DMS79 treated with DMSO at 0.1 percent for 48 hours (cell line): ENCODE measurements at places on chromosomes 4 and X.

DNA sequence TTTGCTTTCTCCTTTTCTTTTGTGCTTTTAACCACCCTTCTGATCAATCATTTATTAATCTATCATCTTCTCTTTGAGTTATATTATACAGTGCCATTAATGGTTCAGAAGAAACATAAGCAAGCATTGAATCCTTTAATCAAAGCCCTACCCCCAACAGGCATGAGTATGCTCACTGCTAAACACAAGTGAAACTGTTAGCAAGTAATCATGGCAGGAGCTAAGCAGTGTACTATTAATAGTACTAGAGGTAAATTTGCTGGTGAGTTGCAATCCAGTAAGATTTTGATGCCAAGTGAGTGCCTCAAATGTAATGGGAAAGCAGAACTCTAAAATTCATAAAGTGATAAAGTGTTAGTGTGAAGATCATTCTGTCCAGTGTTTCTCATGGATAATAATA lies 57.2 kb downstream of the FNIP2 start:
- no peak for DNase-seq

GRCh38 chr4:181711387-181711786 lies 531.8 kb upstream of the TENM3 start:
- no peak for DNase-seq

GRCh38 chr4:66307641-66308438 lies 637.6 kb upstream of the EPHA5 start:
- no peak for DNase-seq

GRCh38 chrX:153631346-153631745 lies 15.7 kb upstream of the DUSP9 start:
- no peak for DNase-seq

DNA sequence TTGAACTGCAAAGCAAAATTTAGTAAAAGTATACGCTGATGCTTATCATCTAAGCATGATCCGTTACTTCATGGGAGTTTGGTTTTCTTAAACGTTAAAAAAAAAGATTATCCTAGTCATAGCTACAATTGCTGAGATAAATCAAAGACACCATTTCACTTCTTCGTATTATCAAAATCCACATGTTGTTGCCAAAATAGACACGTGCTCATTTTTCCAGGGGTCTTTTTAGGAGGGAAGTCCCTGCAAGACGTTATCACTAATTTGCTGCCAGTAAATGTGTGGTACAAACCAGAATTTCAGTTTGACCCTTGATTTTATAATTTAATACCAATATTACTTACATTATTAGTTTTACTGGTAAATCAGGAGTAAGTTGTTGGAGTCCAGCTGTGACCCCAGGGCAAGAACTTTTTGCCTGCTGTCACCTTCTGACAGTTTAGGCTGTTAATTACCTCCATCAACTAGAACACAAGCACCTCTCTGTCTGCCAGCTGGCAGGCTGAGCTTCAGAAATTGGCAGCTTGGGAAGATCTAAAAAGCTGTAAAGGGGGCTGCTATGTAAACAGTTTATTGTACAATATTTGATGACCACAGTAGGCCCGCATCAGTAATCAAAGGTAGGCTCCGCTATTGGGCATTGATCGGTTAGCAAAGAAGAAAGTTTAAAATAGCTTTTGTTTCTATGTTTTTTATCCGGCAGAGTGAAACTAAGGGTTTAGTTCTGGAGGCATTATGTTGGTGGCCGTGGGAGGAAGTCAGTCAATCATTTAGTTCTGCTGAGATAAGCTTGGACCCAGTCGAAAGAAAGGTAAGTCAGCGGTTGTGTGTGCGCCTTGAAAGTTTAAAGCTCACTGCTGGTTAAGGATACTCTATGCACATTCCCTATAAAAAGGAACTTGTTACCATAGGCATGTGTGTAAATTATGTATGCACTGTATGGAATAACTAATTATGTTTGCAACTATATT lies 196.4 kb downstream of the FBXO8 start:
- DNase-seq: no peak

DNA sequence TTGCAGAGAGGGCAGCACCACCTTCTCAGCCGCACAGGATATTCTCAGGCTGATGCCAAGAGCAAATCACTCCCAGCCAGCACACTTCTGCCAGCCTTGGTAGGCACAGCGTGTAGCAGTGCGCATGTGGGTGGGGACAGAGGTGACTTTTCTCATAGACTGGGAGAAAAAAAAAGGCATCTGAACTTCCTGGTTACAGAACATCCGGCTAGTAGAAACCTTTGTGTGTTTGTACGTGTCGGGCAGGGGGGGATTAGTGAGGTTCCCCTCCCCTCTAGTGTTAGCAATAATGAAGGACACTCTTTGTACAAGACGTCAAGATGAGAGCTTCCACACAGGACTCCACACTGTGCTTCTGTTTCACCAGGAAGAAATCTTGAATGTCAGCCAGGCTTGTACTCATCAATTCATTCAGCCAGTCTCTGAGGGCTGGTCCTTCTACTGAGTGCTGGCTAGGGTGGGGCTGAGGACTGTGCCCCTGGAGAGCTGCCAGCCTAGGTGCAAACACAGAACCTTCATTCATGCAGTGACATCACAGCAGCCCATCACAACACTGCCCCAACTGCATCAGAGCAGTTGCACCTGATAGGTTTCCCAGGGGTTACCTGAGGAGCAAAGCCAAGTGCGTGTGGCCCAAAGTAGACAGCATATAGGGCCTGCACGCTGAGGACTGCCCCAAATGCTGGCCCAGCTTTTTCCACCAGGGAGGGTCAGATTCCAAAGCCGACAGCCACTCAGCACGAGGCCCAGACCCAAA lies 34.7 kb downstream of the SLC25A5 start:
- DNase-seq: peak; percentile 87

GRCh38 chr4:24515698-24516097 lies 68.7 kb downstream of the DHX15 start:
- DNase-seq: no peak

DNA sequence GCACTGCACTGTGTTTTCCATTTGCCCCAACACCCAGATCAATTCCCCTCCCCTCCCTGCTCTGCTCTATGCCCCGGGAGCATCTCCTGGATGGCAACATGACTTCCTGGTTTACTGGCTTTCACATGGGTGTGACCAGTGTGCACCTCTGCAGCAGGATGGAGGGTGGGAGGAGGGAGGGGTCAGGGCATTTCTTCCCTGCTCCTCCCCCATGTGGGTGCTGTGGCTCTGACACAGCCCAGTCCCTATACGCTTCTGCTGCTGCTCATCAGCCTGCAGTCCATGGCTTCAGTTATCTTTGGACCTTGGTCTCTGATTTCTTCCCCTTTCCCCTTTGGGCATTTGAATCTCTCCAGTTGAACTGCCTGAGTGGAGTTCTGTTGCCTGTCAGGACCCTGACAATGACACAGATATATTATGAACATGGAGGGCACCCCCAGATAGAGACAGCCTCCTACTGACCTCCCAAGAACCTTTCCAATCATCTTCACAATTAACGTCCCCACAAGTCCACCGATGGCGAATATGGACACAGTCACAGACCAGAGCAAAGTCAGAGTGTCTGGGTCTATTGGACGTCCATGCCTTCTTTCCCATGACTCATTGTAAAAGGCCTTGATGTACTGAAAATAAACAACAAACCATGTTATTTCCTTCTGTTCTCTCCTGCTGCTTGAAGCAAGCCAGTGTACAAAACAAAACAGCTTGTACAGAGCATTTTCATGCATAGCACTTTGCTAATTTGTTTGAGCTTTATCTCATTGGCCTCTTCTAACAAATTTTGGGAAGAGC lies 24.8 kb downstream of the SLC2A9 start:
- no peak for DNase-seq

GRCh38 chr4:110367156-110367555 lies 108.8 kb upstream of the ENPEP start:
- no peak for DNase-seq

- no peak for DNase-seq
Observed at GRCh38 chr4:13694256-13694655, 66.7 kb upstream of the BOD1L1 start.

- DNase-seq: no peak
Observed at GRCh38 chr4:144597171-144597570, 48.8 kb upstream of the HHIP start.

- no peak for DNase-seq
Observed at GRCh38 chrX:50638123-50638522, 167.5 kb upstream of the DGKK start.

DNA sequence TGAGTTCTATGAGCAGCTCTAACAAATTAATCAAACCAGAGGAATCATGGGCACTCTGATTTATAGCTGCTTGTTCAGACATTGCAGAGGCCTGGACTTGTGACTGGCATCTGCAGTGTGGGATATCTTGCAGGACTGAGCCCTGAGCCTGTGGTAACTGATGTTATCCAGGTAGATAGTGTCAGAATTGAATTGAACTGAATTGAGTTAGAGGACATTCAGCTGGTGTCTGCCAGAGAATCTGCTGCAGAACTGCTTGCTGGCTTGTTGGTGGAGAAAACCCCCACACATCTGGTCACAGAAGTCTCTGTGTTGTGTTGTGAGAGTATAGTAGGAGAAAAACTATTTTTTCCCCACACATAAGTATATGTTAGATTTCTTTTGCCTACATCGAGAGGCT lies 42.2 kb downstream of the SMIM20 start:
- DNase-seq: no peak

DNA sequence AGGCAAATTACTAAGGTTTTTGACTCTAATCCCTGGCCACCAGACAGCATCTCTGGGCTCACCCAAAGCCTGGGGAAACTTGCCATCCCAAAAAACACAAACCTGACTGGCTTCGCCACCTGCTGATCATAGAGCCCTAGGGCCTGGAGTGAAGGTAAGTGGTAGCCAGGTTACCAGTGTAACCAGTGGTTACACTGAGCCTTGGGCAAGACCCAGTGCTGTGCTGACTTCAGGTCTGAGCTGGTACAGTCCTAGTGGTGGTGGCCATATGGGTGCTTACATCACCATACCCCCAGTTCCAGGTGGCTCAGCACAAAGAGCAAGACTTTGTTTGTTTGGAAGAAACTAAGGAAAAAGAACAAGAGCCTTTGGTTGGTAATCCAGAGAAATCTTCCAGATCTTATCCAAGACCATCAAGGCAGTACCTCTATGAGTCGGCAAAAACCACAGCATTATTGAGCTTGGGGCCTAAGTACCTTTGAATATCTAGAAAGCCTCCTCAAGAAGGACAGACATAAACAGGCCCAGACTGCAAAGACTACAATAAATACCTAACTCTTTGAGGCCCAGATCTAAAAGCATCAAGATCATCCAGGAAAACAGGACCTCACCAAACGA lies 13.7 kb downstream of the MED14 start:
- no peak for DNase-seq

GRCh38 chr4:108060164-108060563 lies 70.5 kb downstream of the HADH start:
- DNase-seq: no peak

- DNase-seq: no peak
Observed at GRCh38 chr4:175062183-175062592, 144.0 kb downstream of the ADAM29 start.

- DNase-seq: no peak
Observed at GRCh38 chrX:130071611-130072344, 38.5 kb downstream of the ELF4 start.

GRCh38 chrX:17412692-17413091 lies 37.7 kb downstream of the NHS start:
- no peak for DNase-seq

GRCh38 chr4:4776335-4776734 lies 83.1 kb upstream of the MSX1 start:
- DNase-seq: no peak

DNA sequence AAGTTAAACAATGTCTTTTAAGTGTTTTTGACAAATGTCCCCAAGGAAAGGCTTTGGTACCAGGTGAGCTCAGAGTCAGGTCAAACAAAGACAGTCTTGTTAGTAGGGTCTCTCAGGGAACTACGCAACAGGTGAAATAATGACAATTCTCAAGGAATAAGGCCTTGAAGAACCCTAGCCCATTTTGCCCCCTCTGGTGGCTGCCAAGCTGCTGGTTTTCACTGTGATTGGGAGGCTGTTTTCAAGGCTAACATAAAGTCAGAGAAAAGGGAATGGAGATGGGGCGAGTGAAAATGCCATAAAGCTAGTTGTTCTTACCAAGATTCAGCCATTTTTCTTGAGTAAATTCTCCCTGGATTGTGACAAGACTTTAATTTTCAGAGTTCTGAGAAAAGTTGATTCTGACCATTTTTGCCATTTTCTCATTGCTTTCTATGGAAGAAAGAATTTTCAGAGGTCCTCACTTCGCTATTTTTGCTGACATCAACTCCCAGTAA lies 58.7 kb downstream of the RWDD4 start:
- DNase-seq: no peak

DNA sequence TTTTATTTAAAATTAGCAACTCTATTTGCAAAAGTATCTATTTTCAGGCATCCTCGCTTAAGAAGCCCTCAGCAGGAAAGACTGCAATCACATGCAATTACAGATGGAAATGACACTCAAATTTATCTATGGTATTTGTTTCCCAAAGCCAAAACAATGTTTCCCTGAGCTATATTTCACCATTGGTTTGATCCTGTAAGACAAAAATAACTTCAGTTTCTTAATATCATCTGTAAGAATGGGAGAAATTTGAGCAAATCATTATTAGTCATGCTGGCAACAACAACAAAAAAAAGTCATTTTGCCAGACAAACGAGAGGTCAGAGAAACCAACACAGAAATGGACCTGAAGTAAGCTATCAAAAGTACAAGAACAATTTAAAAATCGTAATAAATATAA lies 204.1 kb downstream of the NR3C2 start:
- no peak for DNase-seq

- peak; percentile 1 for DNase-seq
Observed at GRCh38 chrX:138775517-138775916, 64.0 kb upstream of the FGF13 start.

GRCh38 chrX:54825716-54826438 lies 18.3 kb downstream of the MAGED2 start:
- no peak for DNase-seq

- DNase-seq: no peak
Observed at GRCh38 chrX:132834109-132834508, 124.3 kb downstream of the HS6ST2 start.

DNA sequence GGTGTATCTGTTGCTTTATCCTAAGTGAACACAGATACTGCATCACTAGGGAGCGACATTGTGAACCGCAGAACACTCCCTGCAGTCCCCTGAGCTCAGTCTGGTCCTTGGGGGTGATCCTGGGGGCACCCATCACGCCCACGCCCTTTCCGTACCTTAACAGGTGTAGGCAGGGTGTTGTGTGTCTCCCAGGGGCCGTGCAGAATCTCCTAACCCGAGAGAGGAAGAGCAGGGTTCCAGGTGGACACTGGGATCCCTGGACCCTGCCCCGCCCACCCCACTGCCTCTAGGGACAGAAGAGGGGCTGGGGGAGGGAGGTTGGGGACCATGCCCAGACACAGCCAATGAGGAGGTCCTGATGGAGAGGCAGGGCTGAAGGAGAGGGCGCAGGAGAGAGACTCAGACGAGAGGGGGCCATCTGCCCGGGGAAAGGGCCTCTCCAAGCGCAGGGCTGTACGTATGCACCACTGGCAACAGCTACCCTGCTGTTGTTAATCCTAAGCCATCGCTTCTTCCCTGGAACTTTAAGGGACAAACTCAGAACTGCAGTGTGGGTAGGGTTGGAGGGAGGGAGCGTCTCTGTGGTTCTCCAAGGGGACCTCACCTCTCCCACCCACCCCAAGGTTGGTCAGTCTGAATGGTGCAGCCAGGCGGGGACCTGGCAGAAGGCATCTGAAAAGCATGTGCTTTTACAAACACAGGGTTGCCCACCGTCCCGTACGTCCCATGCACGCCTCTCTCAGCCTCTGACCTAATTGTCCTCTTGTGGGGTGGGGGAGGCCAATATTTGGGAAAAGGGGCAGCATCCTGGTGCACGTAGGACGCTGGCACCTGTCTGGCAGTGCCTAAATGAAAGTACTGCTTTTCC lies 2.5 kb downstream of the P2RY8 start:
- no peak for DNase-seq
